ENCODE measurements at places on chromosomes 4 and X.

DNA sequence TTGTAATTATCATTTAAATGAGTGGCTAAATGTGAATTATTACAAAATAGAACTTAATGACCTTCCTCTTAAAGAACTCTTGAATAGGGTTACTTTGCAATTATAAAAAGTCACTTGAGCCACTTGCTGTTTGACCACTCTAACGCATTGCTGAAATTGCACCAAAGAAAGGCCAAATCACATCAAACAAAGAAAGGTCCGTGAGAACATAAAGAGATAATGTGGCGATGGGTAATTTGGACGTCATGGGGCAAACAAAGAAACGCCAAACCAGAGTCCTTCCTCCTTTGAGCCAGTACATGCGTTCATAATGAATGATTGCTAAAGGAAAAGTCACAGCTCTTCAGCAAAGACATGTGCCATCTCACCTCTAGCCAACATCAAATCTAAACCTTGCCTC lies 229.8 kb upstream of the STS start:
- no peak for DNase-seq

DNA sequence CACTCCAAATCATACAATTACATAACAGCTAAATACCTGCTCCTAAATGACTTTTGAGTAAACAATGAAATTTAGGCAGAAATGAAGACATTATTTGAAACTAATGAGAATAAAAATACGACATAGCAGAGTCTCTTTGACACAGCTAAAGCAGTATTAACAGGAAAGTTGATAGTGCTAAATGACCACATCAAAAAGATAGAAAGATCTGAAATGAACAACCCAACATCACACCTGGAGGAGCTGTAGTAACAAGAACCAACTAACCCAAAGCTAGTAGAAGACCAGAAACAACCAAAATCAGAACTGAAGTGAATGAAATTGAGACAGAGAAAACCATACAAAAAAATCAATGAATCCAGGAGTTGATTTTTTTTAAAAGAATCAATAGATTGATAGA lies 257.8 kb downstream of the ARAP2 start:
- DNase-seq: no peak

GRCh38 chr4:15438939-15439524 lies 11.2 kb downstream of the C1QTNF7 start:
- DNase-seq: no peak

DNA sequence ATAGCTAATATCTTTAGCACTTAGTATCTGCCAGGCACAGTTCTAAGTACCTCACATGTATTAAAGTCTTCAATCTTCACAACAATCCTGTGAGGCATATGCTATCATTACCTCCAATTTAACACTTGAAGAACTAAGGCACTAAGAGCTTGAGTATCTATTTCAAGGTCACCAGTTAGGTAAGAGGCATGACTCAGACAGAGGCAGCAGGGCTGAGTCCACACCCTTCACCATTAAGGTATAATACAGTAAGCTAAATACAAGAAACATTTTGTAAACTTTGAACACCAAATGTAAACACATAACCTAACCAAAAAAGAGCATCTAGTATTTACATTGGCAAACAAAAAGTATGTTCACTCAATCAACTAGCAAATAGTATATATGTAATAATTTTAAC lies 1410.9 kb downstream of the PCDH18 start:
- DNase-seq: no peak

DNA sequence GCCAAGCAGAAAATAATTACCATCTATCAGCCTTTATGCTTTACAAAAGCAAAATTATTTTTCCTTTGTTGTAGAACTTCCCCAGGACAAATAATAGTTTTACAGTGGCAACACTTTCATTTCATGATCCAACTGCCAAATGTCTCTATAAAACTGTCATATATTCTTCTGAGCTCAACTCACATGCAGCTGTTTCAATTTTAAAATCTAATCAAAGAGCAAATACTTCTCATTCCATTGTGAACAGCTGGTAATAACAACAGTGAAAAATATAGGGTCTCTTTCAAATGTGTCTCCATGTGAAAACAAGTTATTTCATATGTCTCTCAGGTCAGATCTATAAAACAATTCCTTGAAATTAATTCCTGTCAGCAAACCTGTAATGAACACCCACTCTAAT lies 270.6 kb upstream of the SLC7A11 start:
- DNase-seq: no peak

DNA sequence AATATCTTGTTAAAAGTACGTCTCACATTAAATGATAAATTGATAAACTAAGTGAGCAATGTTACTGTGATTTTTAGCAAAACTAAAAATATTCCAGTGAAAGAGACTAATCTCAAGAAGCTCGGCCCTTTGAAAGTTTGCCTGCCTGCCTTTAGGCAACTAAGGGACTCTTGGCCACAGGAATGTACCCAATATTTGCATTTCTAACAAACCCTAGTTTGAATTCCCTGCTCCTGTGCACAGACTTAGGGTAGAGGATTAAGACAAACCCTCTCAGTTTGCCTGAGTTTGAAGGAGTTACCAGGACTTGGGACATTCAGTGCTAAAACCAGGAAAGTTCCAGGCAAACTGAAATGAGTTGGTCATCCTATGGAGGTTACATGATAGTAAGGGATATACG lies 157.1 kb downstream of the SCFD2 start:
- DNase-seq: no peak

DNA sequence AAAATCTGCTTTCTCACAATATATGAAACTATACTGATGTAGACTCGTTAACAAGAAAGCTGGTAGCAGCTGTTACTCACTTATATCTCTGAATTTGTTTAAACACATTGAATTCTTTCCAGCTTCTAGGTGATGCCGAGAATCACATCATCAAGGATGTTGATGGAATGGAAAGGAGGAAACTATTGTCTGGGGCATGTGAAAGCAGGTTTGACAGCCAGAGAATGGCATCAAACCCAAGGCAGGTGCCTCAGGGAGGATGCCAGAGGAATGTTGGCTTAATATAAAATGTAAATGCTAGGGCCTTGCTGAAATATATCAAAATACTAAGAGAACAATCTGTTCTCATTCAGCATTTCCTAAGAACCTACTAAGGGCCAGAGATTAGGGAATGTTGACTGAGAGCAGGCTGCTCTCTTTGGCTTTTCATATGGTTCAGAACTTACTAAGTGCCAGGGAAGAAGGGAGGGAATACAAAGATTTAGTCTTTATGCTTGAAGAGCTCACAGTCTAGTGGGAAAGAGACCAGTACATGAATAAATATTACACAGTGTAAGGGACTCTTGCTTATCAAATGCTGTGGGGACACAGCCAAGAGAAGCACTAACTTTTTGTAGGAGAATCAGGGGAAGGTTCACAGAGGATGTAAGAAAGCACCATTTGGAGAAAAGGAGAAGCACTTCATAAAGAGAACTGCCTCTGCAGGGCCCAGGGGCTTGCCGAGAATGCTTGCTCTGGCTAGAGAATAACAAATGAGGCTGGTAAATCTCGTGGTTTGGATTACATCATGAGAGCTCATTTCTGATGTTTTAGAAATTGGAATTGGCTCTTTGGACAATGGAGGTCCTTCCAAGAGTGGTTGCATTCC lies 14.7 kb downstream of the SLIT2 start:
- DNase-seq: no peak

- DNase-seq: no peak
These were observed 6.8 kb downstream of the TBC1D19 start for GRCh38 chr4:26590639-26591038.

DNA sequence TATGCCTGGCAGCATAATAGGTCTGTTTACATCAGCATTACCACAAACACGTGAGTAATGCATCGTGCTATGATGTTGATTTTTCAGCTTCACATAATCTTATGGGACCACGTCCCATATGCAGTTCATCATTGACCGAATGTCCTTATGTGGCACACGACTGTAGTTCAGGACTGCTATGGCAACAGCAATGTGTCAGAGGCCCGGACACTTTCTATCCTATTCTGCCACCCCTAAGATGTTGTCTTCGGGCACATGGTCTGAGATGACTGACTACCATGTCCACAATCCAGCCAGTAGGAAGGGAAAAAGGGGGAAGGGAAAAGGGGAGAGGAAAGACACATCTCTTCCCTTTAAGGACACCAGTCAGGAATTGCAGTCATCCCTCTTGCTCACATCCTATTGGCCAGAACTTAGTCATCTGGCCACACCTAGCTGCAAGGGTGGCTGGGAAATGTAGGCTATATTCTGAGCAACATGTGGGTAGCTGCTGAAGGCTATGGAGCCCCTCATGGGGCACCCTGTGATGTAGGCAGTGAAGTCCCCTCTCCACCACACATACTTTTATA lies 196.0 kb upstream of the RBPJ start:
- DNase-seq: no peak

GRCh38 chr4:5160668-5161067 lies 109.4 kb downstream of the STK32B start:
- no peak for DNase-seq

GRCh38 chr4:55175779-55176231 lies 50.4 kb upstream of the KDR start:
- DNase-seq: no peak

DNA sequence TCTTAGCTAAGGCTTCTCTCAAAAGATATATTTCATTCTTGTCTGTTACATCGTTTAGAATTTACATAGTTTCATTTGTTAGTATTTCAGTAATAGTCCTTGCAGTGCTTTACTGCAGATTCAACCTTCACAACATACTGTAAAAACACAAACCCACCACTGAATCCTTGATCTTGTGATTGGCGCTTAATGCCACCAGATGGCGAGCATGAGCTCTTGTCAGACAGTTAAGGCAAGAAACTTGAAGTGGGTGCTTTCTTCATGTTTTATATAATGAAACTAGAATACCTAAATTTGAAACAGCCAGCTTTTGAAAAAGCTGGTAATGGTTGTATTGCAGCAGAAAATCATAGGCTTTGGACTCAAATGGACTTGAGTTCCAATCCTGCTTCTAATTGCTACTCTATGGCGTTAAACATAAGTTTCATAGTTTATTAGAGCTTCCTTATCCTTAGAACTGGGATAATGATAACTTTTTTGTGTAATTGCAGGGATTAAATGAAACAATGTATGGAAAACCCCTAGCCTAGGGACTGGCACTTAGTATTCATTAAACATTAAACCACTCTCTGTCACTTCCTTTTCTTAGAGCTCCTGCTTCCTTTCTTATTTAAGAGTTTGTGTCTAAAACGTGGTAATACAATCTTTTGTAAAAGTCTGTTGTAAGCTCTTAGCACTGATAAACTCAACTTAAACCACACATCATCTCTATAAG lies 95.1 kb downstream of the USP9X start:
- peak; percentile 49 for DNase-seq

- DNase-seq: no peak
These were observed 85.6 kb downstream of the MANBA start for GRCh38 chr4:102675141-102675540.

DNA sequence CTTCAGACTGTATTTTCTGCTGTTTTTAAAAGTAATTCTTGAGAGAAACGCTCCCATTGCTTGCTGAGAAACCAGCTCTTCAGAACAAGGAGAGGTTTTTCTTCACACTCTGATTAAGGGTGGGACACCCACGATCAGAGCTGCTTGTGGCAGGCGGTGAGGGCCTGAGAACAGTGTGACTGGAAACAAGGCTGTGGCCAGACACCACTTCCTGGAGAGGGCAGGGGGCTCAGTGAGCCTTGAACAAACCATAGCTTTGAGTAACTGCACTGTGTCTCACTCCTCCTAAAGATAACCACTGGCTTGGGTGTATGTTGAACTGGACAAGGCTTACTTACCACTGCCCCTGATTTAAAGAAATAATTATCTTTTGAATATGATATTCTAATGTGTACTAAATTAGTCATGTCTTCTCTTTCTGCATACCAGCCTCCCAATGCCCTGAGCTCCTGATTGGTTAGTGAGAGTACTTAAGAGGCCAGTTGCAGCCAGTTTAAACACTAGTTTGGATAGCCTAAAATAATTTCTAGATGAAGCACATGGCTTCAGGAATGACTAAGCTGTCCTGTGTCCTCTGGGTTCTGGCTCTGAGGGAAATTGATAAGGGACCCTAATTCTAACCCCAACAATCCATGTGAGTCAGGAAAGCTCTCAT lies 3.7 kb upstream of the GPR82 start:
- no peak for DNase-seq

- no peak for DNase-seq
These were observed 2.1 kb downstream of the SEPTIN11 start for GRCh38 chr4:76951672-76952010.

GRCh38 chr4:70753630-70754029 lies 31.9 kb downstream of the RUFY3 start:
- no peak for DNase-seq

DNA sequence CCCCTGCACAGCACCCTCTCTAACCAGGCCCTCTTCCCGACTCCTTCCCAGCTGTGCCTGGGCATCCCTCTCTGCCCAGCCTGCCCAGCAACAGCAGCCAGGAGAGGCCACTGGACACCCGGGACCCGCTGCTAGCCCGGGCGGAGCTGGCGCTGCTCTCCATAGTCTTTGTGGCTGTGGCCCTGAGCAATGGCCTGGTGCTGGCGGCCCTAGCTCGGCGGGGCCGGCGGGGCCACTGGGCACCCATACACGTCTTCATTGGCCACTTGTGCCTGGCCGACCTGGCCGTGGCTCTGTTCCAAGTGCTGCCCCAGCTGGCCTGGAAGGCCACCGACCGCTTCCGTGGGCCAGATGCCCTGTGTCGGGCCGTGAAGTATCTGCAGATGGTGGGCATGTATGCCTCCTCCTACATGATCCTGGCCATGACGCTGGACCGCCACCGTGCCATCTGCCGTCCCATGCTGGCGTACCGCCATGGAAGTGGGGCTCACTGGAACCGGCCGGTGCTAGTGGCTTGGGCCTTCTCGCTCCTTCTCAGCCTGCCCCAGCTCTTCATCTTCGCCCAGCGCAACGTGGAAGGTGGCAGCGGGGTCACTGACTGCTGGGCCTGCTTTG lies 1.1 kb downstream of the AVPR2 start:
- DNase-seq: no peak

- no peak for DNase-seq
These were observed 47.2 kb downstream of the UGT2B11 start for GRCh38 chr4:69167300-69167699.

DNA sequence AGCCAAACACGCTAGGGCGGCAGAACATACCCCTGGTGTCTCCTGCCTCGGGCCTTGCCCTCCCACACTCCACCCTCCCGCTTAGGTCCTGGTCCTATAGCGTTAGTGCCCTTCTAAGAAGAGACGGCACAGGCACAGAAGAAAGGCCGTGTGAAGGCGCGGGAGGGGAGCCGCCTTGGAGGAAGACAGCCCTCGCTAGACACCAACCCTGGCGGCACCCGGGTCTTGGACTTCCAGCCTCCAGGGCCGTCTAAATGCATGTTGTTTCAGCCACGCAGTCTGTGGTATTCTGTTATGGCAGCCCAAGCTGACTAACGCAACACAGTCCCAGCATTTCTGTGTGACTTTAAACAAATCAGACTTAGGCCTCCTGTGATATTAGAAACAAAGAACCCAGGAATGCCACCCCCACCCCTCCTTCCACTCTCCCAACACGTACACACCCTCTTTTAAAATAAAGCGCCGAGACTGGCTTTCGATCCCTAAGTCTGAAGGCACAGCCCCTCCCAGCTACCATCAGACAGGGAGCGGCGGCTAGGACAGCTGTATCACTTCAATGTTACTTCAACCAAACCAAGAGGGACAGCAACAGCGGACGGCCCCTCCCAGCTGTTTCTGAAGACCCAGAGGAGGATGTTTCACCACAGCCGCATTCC lies 128.0 kb downstream of the AFAP1 start:
- DNase-seq: no peak

- peak; percentile 78 for DNase-seq
These were observed 57.4 kb downstream of the TSC22D3 start for GRCh38 chrX:107718156-107718621.

- DNase-seq: no peak
These were observed 593.3 kb downstream of the KCTD8 start for GRCh38 chr4:43855283-43855682.

All from hematopoietic multipotent progenitor cell treated with erythropoietin and hydrocortisone succinate and interleukin-3 and kit ligand, for 17 days (in vitro differentiated cells).